ENCODE measurements at places on chromosomes 1 and 21. TPM values are rescaled to one million over a fixed set of nuclear protein-coding genes. Genes with fewer than 3 reads are reported as not detected.

The AGT gene
- 19.2 TPM for polyA plus RNA-seq

The KLHDC9 gene
- 19.9 TPM for polyA plus RNA-seq

The L1TD1 gene
- polyA plus RNA-seq: 5.9 TPM

The S100A7 gene
- 0.67 TPM for polyA plus RNA-seq

The RCC2 gene
- polyA plus RNA-seq: 98.8 TPM

The TESK2 gene
- 7.5 TPM for polyA plus RNA-seq

The RCSD1 gene
- polyA plus RNA-seq: 15.8 TPM

The CELA2A gene
- polyA plus RNA-seq: not detected

The HCRTR1 gene
- polyA plus RNA-seq: 0.19 TPM

The SPRR2G gene
- polyA plus RNA-seq: not detected

The DTL gene
- 18.9 TPM for polyA plus RNA-seq

The YRDC gene
- 14.4 TPM for polyA plus RNA-seq

The RASSF5 gene
- 5.5 TPM for polyA plus RNA-seq

The CHIA gene
- polyA plus RNA-seq: not detected

The S1PR1 gene
- polyA plus RNA-seq: 22.6 TPM

The MATN1 gene
- 0.21 TPM for polyA plus RNA-seq

The C8B gene
- polyA plus RNA-seq: 0.03 TPM

The RGS4 gene
- 11.7 TPM for polyA plus RNA-seq

The DPYD gene
- 15.0 TPM for polyA plus RNA-seq

The ATP1A4 gene
- polyA plus RNA-seq: not detected

The RBP7 gene
- 21.0 TPM for polyA plus RNA-seq

The FNDC5 gene
- 47.7 TPM for polyA plus RNA-seq

The PCAT6 gene
- polyA plus RNA-seq: 4.0 TPM

The CNKSR1 gene
- polyA plus RNA-seq: 12.5 TPM

The LCE2C gene
- polyA plus RNA-seq: not detected

The OR2T2 gene
- not detected for polyA plus RNA-seq

The CFH gene
- 46.9 TPM for polyA plus RNA-seq

The KIAA0040 gene
- 17.6 TPM for polyA plus RNA-seq

The OR10J1 gene
- polyA plus RNA-seq: not detected

The PDXK gene
- 77.9 TPM for polyA plus RNA-seq

The PADI2 gene
- 2.6 TPM for polyA plus RNA-seq

The FALEC gene
- 0.42 TPM for polyA plus RNA-seq

The KCNA2 gene
- polyA plus RNA-seq: 0.55 TPM

The FAM78B gene
- 3.2 TPM for polyA plus RNA-seq

The PCP4L1 gene
- polyA plus RNA-seq: 0.92 TPM

The IFI44 gene
- polyA plus RNA-seq: 13.5 TPM

The TFF2 gene
- polyA plus RNA-seq: not detected

The TACSTD2 gene
- polyA plus RNA-seq: 63.2 TPM

The GNB1 gene
- polyA plus RNA-seq: 292 TPM

The RNF187 gene
- polyA plus RNA-seq: 85.9 TPM

The OR2T35 gene
- not detected for polyA plus RNA-seq

The NR1I3 gene
- 4.3 TPM for polyA plus RNA-seq

The RPS6KC1 gene
- polyA plus RNA-seq: 22.2 TPM

The ASB17 gene
- polyA plus RNA-seq: not detected

The CSMD2 gene
- 1.3 TPM for polyA plus RNA-seq

The EXO5 gene
- polyA plus RNA-seq: 12.0 TPM

The OSCP1 gene
- 20.0 TPM for polyA plus RNA-seq

The PAQR7 gene
- polyA plus RNA-seq: 27.3 TPM

The ABCA4 gene
- 8.3 TPM for polyA plus RNA-seq

The ZMYND12 gene
- polyA plus RNA-seq: 4.5 TPM

The ADGRL4 gene
- 24.7 TPM for polyA plus RNA-seq

The AK5 gene
- polyA plus RNA-seq: 4.4 TPM

The NR5A2 gene
- polyA plus RNA-seq: 2.1 TPM

The RGS1 gene
- 8.5 TPM for polyA plus RNA-seq

The OR6K3 gene
- polyA plus RNA-seq: not detected

The S100A2 gene
- 6.2 TPM for polyA plus RNA-seq

Measured in right renal pelvis (tissue), 4 donors.